Stimulated activated CD8-positive, alpha-beta memory T cell treated with anti-CD3 and anti-CD28 coated beads, Interleukin-12 subunit alpha, Interleukin-12 subunit beta, amount 100 ng/mL, for 4 hours (primary cell): ENCODE measurements at places on chromosomes 3 and 15.

DNA sequence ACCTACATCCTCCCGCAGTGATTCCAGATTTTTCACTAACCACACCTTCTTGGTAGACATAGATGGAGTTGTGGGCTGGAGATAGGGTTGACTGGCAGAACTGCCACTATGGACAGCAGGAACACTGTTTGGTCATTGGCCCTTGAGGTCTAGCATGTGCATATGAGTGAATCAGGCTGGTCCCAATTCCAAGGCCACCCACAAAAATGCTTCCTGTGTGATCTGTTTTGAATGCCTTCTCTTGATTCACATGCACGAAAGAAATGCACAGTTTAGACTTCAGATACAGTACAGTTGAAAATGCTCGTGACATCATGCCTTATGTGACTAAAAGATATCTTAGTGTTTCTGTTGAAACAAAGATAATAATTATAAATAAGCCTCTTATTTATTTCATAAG is 285.8 kb upstream of the SEMA6D start:
- no peak for DNase-seq

- DNase-seq = no peak
These were observed 99.3 kb downstream of the LRRK1 start for GRCh38 chr15:101018450-101018849.

- no peak for DNase-seq
These were observed 247.7 kb downstream of the IL20RB start for GRCh38 chr3:137205394-137206045.

- DNase-seq = no peak
These were observed 577.5 kb upstream of the NECTIN3 start for GRCh38 chr3:110494093-110494490.

DNA sequence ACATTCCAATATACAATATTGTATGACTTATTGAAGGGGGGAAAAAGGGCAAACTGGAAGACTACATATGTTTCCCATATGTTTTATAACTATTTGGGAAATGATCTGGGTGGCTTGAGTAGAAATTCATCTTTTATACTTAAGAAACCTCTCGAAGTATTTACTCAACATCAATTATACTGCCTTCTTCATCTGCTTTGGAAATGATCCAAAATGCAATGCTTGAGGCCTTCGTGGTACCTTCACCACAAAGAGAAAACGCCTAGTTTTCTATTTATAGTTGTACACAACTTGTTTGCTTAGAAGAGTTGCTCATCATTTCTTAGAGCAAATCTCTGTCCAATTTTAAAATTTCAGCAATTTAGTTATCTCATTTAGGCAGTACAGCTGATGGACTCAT is 18.8 kb downstream of the ACKR4 start:
- no peak for DNase-seq

GRCh38 chr3:120683213-120683612 is 1.2 kb upstream of the HGD start:
- no peak for DNase-seq

DNA sequence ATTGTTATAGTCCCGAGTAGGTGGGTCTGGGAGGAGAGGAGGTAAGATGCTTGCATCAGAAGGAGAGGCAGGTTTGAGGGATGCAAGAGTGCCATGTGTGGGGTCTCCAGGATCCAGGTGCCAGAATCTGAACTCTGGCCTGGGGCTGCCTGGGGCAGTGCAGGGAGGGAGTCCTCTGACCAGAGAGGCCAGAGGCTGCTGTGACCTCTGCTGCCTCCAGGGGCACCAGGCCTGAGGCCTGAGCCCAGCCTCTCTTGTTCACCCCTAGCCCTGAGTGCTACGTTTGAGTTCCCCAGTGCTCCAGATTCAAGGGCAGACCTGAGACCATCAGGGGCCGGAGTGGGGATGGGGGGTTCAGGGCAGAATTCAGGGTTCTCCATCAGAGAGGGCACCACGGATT is 7.4 kb downstream of the SLC38A3 start:
- DNase-seq = no peak

- no peak for DNase-seq
These were observed 35.9 kb downstream of the SATB1 start for GRCh38 chr3:18389108-18389733.

GRCh38 chr3:121819236-121819635 is 15.6 kb downstream of the IQCB1 start:
- no peak for DNase-seq

DNA sequence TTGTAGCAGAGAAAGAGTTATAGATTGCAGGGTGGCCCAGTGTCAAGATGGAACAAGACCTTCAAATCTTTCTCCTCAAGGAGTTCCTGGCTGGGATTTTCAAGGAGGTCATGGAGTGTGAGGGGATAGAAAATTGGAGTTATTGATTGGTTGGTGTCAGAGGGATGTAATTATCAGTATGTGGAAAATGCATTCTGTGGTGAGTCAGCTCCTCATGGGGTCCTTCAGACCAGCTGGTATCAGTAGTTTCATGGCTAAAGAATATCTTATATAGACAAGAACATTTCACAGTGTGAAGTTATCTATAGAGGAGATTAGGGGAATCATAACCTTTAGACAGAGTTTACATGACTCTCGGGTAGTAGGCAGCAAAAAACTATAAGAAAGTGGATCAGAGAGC is 1114.0 kb upstream of the GBE1 start:
- no peak for DNase-seq

DNA sequence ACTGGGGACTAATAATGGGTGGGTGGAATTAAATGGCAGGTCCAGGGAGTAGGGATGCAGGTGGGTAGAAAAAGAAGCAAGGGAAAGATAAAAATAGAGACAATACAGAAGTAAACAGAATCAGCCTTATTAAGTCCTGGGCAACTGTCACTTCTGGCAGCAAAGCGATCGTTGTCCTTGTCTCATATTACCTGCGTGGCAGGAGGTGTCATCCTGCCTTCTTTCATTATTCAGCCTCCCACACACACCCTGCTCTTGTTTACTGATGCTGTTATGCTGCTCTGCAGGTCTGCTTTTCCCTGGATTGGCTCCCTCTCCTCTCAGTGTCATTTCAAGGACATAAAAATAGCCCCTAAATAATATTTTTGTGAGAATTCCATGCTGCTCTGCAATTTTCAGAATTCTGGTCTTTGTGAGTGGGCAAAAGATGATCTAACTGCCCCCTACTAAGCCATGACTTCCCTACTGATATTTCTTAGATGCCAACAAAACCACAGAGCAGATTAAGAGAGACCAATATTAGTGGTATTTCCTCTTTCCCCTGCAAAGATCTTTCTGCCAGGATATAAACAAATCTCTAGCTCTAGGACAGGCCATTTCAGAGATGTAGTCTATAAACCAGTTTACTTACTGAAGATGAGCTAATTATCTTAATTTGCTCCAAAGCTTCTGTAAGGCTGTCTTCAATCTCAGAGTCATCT is 8.5 kb downstream of the VEPH1 start:
- no peak for DNase-seq

DNA sequence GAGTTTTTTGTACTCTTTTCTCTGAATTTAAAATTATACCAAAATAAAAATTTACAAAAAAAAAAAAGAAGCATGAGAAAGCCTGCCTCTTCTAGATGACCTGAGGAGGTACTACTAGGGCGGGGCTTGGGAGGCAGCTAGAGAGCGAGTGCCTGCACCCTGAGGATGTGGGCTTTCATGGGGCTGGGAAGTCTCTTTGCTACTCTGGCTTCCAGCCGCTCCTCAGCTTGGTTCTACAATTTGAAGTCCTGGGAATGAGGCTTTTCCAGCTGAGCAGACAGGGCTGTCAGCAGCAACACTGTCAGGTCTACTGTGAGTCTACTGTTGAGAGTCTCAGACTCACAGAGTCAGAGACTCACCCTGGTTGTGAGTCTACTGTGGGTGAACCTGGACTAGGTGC is 8.2 kb upstream of the PSTPIP1 start:
- DNase-seq = no peak

GRCh38 chr3:31027191-31027761 is 132.8 kb upstream of the GADL1 start:
- DNase-seq = no peak

- DNase-seq = no peak
These were observed 27.4 kb upstream of the DNAAF4 start for GRCh38 chr15:55535436-55535835.

GRCh38 chr3:62653796-62654195 is 221.4 kb downstream of the CADPS start:
- DNase-seq = no peak

DNA sequence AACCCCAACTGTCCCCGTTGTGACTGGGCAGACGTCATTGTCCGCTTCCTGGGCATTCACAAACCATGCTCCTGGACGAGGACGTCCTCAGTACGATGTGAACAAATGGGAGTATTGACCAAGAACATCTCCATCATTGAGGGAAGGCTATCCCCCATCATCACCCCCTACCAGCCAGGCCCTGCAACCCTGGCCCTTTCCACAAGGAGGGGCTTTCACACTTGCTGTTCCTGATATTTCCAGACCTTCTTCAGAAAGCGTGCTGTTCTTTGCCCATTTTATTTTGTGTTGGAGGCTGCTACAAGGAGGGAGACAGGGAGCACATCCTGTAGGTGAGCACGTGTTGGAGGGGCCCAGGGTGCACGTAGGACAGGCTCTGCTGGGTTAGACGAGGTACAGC is 277.0 kb upstream of the LRRC3B start:
- no peak for DNase-seq

GRCh38 chr15:61974118-61974517 is 86.1 kb downstream of the VPS13C start:
- no peak for DNase-seq
